Cardiac muscle cell (in vitro differentiated cells and primary cell): ENCODE measurements at places on chromosomes 6 and 20. TPM values are rescaled to one million over a fixed set of nuclear protein-coding genes. Genes with fewer than 3 reads are reported as not detected.

The PLCB4 gene
- 23.6 and 31.6 TPM in 2 replicates for total RNA-seq

The FNDC1 gene
- 0.25 and 0.30 TPM in 2 replicates for total RNA-seq

The ALDH8A1 gene
- total RNA-seq: 2.0 and 6.3 TPM in 2 replicates

DNA sequence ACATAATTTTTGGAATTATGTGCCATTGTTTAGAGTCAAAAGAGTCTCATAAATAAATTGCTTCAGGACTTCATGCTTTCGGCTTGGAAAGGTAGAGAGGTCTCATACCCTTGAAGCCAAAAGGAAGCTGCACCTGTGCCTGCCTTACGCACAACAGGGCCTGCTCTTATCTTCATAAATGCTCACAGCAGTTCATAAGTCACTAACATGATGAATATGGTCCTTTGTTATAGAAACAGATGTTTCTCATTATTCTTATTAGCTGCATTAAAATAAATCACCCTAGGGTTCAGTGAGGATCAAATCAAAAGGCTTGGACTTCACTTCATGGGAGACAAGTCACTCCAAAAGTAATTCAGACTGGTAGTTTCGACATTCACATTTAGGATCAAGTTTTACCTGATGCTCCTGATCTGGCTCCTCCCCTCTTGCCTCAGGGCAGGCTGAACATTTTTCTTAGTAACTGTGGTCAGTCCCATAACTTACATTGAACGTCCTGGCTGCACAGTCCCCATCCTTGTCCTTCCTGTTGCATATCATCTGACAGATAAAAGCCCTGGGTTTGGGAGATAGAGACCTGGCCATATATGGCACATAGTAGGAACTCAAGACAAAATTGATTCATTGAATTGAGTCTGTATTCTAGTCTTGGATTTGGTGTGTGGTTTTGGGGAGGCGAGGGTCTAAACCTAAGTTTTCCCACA, 20.7 kb upstream of the SH3BGRL2 start:
- H3K27me3 ChIP-seq: no peaks in the 10 kb centered on the region
- H3K4me1 ChIP-seq: peaks cover 13% of the 10 kb centered on the region
- H3K36me3 ChIP-seq: no peaks in the 10 kb centered on the region
- no peak overlapping the region for H3K27ac ChIP-seq
- no peak for DNase-seq
- H3K4me3 ChIP-seq: no peak overlapping the region

GRCh38 chr6:3119040-3119723, 671 bp downstream of the BPHL start:
- no peaks in the 10 kb centered on the region for H3K4me1 ChIP-seq
- H3K4me3 ChIP-seq: peak overlapping the region; percentile 64
- DNase-seq: no peak
- H3K36me3 ChIP-seq: no peaks in the 10 kb centered on the region
- H3K27ac ChIP-seq: peak overlapping the region; percentile 73
- no peaks in the 10 kb centered on the region for H3K27me3 ChIP-seq

GRCh38 chr6:161292650-161293281, 18.9 kb upstream of the AGPAT4 start:
- no peak overlapping the region for H3K27ac ChIP-seq
- H3K36me3 ChIP-seq: no peaks in the 10 kb centered on the region
- no peaks in the 10 kb centered on the region for H3K27me3 ChIP-seq
- no peak overlapping the region for H3K4me3 ChIP-seq

DNA sequence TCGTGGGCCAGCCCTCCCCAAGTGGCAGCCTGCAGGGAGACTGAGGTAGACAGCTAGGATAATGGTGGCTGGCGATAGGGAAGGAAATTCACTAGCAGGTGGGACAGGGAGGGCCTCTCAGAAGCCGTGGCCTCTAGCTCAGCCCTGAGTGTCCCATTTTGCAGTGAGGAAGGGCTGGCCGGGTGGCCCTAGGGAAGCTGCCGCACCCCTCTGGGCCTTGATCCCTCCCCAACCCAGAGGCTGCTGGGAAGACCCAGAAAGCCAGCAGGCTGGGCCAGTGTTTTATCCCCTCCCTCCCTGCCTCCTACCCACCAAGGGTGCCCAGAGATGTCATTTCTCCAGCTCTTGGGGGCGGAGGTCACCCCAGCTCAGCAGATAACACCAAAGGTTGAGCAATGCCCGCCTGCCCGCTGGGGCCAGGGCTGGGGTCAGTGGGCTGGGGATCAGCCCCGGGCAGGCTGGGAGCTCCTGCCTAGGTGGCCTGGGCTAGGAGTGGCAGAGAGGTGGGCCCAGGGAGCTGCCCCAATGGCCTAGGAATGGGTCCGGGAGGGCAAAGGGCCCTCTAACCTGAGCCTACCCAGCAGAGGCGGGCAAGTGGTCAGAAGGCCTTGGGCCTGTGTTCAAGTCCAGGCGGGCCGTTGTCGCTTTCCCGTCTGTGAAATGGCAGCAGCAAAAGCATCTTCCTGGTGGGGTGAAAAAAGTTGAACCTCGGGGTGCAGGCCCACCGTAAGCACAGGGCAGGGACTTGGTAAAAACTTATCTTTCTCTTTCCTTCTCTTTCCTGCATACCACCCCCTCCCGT, 1.6 kb upstream of the CEBPB start:
- H3K36me3 ChIP-seq: no peaks in the 10 kb centered on the region
- H3K4me3 ChIP-seq: no peak overlapping the region
- no peak for DNase-seq
- H3K27me3 ChIP-seq: no peaks in the 10 kb centered on the region

DNA sequence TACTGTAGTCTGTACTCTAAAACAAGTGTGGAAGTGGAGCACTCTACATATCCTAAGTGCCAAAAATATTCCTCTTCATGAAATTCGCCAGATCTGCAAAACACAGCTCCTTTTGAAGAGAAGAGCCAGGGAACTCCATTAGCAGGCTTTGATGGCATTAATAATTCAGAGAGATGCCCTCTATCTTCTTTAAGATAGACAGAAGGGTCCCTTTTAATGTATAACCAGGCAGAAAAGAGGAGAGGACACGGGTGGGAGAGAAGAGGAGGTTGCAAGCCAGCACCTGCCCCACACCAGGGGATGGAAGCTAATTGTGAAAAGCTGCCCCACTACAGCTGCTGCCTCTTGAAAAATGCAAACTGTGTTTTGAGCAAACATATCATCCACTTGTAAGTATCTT, 3.7 kb upstream of the RFPL4B start:
- no peak overlapping the region for H3K27ac ChIP-seq
- no peak overlapping the region for H3K4me3 ChIP-seq
- peaks cover 3% of the 10 kb centered on the region for H3K27me3 ChIP-seq
- H3K36me3 ChIP-seq: no peaks in the 10 kb centered on the region
- no peaks in the 10 kb centered on the region for H3K4me1 ChIP-seq

- H3K36me3 ChIP-seq: no peaks in the 10 kb centered on the region
- H3K27me3 ChIP-seq: peaks cover 9% of the 10 kb centered on the region
- DNase-seq: no peak
- no peak overlapping the region for H3K27ac ChIP-seq
- no peak overlapping the region for H3K4me3 ChIP-seq
Measured at GRCh38 chr6:96007663-96008062, 8.1 kb upstream of the FUT9 start.

- H3K27ac ChIP-seq: no peak overlapping the region
- peaks cover 67% of the 10 kb centered on the region for H3K36me3 ChIP-seq
- no peak overlapping the region for H3K4me3 ChIP-seq
- DNase-seq: no peak
- no peaks in the 10 kb centered on the region for H3K27me3 ChIP-seq
Measured at GRCh38 chr6:105109955-105110895, 69.6 kb downstream of the POPDC3 start.

GRCh38 chr20:20734475-20734948, 22.1 kb upstream of the RALGAPA2 start:
- H3K4me3 ChIP-seq: no peak overlapping the region
- no peaks in the 10 kb centered on the region for H3K36me3 ChIP-seq
- no peaks in the 10 kb centered on the region for H3K27me3 ChIP-seq

DNA sequence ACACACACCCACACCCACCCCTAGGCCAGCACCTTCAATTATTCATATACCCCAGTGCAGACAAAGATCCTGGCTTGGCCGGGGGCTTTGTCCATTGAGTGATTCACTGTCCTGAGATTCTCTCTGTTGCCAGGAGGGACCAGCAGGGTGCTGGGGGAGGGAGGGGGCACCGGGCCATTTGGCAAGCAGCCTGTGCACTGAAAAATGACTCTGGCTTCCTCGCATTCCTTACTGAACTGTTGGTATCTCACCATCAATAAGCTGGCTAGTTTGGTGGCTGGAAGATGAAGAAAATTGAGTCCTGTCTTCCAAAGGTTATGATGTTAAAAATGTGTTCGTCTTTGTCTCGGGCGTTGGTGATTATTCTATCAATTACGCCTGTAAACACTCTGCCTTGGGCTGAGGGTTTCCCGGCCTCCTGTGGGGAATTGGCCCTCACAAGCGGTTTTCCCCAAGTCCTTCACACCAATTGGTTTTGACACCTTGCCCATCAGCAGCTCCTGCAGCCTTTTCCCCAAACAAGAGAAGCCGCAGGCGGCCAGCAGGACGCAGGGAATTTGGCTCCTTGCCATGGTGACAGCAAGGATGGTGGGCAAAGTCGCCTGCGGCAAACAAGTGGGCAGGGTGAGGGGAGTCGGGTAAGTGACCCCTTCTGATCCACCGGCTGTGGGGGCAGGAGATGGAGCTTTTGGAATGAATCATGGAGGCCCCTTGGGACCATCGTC, 4.9 kb downstream of the VSTM2L start:
- no peaks in the 10 kb centered on the region for H3K36me3 ChIP-seq
- no peak for DNase-seq
- peak overlapping the region; percentile 22 for H3K27ac ChIP-seq
- H3K27me3 ChIP-seq: no peaks in the 10 kb centered on the region

DNA sequence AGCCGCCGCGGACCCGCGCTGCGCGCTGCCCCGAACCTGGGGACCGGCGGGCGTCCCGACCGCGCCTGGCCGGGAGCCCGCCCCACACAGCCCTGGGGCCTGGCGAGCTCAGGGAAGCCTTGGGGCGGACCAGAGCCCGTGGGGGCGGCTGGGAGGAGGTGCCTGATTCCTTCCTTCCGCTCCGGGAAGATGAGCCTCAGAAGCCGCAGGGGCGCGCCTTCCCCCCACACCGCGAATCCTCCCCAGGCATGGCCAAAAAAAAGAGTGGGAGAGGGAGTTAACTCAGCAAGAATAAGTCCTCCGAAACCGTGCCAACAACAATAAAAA, at the start of gene CBLN4:
TSS of gene CBLN4 (minus strand) at position 131 of the 327 bp plus-strand sequence. CDS start 1,348 bp downstream, outside the sequence.
- no peak within 1 kb of the TSS for H3K4me3 ChIP-seq
- H3K27me3 ChIP-seq: peaks cover 21% of the 10 kb centered on the region
- DNase-seq: no peak
- H3K4me1 ChIP-seq: no peaks in the 10 kb centered on the region
- no peak within 1 kb of the TSS for H3K27ac ChIP-seq
- no peaks in the 10 kb centered on the region for H3K36me3 ChIP-seq

DNA sequence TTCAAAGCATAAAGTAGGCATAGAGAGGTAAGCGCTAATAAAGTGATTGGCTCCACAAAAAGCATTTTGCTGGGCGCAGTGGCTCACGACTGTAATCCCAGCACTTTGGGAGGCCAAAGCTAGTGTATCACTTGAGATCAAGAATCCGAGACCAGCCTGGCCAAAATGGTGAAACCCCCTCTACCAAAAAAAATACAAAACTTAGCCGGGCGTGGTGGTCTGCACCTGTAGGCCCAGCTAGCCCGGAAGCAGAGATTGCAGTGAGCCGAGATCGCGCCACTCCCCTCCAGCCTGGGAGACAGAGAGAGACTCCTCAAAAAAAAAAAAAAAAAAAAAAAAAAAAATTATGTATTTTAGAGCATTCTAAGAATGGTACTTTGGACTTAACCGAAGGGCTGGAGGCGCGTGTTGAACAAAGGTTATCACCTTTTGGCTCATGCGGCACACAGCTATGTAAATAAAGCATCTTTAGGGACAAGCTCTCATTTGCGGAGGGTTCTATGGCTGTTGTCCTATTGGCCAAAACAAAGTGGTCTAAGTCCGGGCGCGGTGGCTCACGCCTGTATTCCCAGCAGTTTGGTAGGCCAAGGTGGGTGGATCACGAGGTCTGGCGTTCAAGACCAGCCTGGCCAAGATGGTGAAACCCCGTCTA, 17.4 kb downstream of the HFE start:
- peak overlapping the region; percentile 85 for H3K27ac ChIP-seq
- no peaks in the 10 kb centered on the region for H3K36me3 ChIP-seq
- no peaks in the 10 kb centered on the region for H3K27me3 ChIP-seq
- no peaks in the 10 kb centered on the region for H3K4me1 ChIP-seq
- H3K4me3 ChIP-seq: peak overlapping the region; percentile 38

GRCh38 chr20:56348746-56349145, 10.0 kb upstream of the FAM210B start:
- H3K4me1 ChIP-seq: peaks cover 10% of the 10 kb centered on the region
- H3K36me3 ChIP-seq: no peaks in the 10 kb centered on the region
- no peak overlapping the region for H3K27ac ChIP-seq
- peaks cover 5% of the 10 kb centered on the region for H3K27me3 ChIP-seq
- DNase-seq: no peak

DNA sequence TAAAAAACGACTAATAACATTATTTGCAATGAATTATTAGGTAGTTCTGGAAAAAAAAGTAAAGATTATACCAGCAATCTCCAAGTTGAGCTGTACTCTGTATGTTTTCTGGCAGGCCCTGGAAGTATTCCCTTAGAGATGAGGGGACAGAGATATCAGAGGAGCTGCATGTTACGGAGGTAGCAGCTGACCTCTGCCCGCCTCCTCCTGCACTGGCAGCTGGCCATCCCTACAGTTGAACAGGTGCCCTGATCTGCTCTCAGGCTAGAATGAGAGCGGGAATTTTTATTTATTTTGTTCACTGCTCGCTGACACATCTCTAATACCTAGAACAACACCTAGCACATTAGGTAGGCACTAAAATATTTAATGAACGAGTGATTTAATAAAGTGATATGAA, 23.1 kb downstream of the FBXL4 start:
- no peak overlapping the region for H3K27ac ChIP-seq
- peaks cover 6% of the 10 kb centered on the region for H3K36me3 ChIP-seq
- H3K4me1 ChIP-seq: no peaks in the 10 kb centered on the region
- no peak for DNase-seq
- H3K4me3 ChIP-seq: no peak overlapping the region

GRCh38 chr6:143595251-143596036, 82.3 kb upstream of the PHACTR2 start:
- H3K27ac ChIP-seq: no peak overlapping the region
- no peaks in the 10 kb centered on the region for H3K4me1 ChIP-seq
- no peak overlapping the region for H3K4me3 ChIP-seq
- no peaks in the 10 kb centered on the region for H3K27me3 ChIP-seq
- no peak for DNase-seq

GRCh38 chr6:43891072-43891870, 121.3 kb downstream of the VEGFA start:
- DNase-seq: no peak
- no peak overlapping the region for H3K27ac ChIP-seq
- peaks cover 7% of the 10 kb centered on the region for H3K4me1 ChIP-seq
- no peak overlapping the region for H3K4me3 ChIP-seq
- H3K36me3 ChIP-seq: no peaks in the 10 kb centered on the region
- H3K27me3 ChIP-seq: no peaks in the 10 kb centered on the region
